Activated CD8-positive, alpha-beta memory T cell treated with anti-CD3 and anti-CD28 coated beads for 48 hours (primary cell): ENCODE measurements at places on chromosomes 3 and 15.

- no peak for DNase-seq
These were observed 19.4 kb upstream of the ACAP2 start for GRCh38 chr3:195462308-195462610.

DNA sequence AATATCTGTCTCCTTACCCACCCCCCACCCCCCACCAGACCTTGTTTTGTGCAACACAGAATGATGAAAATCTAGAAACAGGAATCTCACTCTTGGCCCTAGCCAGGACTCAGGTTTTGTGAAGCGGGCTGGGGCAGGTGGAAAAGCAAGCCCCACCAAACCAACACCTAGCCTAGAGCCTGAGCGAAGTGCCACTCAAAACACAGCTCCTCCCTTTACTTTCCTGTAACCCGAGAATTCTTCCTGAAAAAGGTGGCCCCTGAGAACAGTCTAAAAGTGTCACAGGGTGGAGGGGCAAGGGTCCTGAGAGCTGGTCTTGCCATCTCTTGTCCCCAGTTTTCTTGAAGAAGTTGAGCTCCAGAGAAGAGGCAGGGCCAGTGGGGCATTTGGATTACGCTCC is 17.4 kb upstream of the RPUSD3 start:
- no peak for DNase-seq

GRCh38 chr3:191963182-191963581 is 502.2 kb downstream of the PYDC2 start:
- no peak for DNase-seq

GRCh38 chr3:50336452-50337174 is 4.0 kb downstream of the RASSF1 start:
- DNase-seq, result no peak

DNA sequence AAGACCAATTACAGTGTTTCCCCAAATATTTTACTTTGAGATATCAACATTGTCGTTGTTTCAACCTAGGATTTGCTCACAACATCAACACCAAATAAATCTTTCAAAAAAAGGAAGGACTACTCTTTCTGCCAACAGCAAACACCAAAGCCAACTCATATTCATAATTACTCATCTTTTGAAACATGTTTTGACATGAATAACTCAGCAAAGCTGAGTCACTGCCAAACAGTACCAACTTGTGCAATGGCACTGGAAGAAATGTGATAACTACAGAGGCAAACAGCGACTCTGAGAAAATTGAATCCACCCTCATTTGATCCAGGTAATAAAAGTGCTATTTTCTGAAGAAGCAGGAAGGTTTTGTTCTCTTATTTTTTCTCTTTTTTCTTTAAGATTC is 67.2 kb downstream of the PEX5L start:
- no peak for DNase-seq

- DNase-seq, result no peak
These were observed 155.2 kb downstream of the FAM43A start for GRCh38 chr3:194840661-194841514.

- DNase-seq, result no peak
These were observed 10.5 kb downstream of the LTF start for GRCh38 chr3:46454209-46454595.

GRCh38 chr3:62057339-62058047 is 315.9 kb downstream of the FEZF2 start:
- no peak for DNase-seq

DNA sequence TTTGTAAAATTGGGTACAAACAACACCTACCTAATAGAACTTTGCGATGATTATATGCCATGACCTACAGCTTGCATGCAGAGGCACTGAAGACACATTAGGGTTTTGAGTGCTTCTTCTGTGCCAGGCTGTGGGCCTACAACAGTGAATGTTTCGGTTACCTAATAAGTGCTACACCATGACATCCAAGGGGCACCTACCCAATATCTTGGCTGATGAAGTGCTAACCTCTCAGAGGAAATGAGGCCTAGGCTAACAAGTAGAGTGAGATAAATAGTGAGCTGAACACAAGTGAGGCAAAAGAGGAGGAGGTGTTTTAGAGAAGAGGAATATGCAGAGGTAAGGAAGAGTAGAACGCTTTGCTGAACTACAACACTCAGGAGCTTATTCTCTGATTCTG is 12.2 kb upstream of the RASGRP1 start:
- DNase-seq, result no peak

- DNase-seq, result no peak
These were observed 80.1 kb downstream of the MYO1E start for GRCh38 chr15:59292442-59293151.

DNA sequence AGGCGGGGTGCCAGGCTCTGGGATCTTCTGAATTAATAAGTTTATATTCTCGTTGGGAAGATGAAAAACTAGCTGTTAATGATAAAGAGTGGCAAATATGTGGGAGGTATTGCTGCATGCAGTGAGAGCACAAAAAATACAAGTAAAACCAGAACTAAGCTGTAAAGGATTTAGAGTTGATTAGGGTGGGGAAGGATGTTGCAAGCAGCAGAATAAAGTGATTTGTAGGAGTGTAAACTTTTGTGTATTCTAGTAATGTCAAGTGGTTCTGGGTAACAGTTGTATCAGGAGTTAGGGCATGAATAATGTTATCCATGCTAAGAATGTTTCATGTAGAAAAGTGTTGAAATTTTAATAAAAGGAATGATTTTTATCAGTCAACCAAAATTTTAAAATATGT is 18.1 kb downstream of the CRYBG3 start:
- DNase-seq, result no peak

GRCh38 chr15:22942877-22943276 is 37.3 kb downstream of the CYFIP1 start:
- DNase-seq, result no peak

DNA sequence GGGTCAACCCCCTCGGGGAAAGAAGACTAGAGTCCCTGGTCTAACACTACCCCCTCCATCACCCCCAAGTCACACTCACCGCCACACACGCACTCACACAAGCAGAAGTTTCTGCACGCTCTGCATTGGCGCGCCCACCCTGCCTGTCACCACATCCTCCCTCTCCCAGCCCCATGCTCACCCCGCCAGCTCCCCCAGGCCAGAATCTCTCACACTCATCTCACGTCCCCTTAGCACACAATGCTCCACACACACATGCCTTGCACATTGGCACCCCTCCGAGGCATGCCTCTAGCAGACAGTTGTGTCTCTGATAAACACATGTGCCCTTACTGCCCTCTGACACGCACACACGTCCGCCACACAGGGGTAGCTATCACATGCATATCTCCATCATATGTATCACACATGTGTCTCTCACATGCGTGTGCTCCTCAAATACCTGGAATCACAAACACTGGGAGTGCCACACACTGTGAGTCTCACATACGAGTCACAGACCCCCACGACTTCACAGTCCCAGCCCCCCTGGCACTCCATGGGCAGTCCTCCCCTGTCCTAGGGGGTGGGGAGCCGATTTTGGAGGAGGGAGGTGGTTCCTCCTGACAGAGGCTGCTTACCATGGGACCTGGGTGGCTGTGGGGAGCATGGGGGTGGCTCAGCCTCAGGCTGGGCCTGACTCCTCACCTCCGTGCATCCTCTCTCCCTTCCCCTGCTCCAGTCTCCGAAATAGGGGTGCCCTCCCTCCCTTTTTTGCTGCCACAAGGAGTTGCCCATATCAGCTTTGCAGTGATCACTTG is 898 bp downstream of the FBLN2 start:
- no peak for DNase-seq

DNA sequence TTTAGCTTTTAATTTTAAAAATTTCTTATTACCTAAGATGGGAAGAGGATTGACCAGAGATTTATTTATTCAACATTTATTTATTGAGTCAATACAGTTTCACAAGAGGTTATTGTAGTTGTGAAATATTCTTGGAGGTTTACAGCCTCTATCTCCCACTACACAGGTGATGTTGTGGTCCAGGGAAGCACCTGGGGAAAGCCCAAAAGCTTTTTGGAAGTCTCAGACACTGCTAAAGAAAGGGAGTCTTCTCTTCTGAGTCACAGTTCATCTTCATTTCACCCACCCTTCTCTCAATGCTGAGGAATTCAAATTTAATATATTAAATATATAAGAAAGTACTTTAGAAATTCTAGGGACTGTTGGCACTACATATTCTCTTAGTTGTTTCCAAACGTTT is 41.8 kb downstream of the SERPINI1 start:
- no peak for DNase-seq

GRCh38 chr3:127387556-127388153 is 99.8 kb upstream of the PRR20G start:
- no peak for DNase-seq

DNA sequence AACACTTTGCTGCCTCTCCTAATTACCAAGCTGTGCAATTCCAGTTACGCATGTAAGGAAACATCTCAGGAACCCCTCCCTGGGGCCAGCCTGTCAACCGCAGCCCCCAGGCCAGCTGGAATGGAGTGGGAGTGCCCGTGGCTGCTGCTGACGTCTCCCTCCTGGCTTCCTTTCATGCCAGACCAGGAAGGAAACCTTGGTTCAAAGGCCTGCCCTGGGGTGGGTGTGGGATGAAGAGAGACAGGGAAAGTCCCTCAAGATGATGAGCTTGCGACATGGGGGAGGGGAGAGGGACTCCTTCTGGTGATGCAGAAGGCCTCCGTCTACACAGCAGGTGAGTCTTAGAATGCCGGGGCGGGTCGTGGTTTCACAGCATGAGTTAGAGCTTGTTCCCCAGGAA is 11.4 kb upstream of the CYP11A1 start:
- DNase-seq, result no peak

DNA sequence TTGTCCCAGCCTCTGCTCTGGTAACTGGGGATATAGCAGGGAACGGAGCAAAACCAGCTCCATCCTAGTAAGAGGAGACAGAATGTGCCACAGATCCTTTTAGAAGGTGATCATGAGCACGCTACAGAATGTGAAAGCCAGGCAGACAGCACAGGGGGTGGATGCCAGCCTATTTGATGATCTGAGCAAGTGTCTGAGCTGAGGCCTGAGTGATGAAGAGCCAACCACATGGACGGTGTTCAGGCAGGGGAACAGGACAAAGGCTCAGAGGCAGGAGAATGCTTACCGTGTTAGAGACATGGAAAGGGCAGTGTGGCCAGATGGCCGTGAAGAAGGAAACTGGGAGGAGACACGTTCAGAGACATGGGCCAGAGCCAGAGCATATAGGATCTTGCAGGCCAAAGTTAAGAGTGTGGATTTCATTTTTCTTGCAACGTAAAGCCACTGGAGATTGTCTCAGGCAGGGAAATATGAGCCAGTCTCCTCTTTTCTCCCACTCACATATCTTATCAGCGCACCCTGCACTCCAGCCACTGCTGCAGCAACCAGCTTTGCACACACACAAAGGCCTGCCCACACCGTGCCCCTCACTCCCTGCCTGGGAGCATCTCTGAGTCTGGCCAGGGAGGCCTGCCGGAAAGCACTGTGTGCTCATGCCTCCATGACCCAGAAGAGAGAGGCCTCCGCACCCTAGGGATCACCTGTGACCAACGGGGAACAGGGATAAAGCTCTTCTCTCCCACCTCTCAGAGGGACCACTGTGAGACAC is 20.1 kb downstream of the RAB43 start:
- no peak for DNase-seq

GRCh38 chr3:78906245-78906644 is 861.6 kb downstream of the ROBO1 start:
- no peak for DNase-seq

DNA sequence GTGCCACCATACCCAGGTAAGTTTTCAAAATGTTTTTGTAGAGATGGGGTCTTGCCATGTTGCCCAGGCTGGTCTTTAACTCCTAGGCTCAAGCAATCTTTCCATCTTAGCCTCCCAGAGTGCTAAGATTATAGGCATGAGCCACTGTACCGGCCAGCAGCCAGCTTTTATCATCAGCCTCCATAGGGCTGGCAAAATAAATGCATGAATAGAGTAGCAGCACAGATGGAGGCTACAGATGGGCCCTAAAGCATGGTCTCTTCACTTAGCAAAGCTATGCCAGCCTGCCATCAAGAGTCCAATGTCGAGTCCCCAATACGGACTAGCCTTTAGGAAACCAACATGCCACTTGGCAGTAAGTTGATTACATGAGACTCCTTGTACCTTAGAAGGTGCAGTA is 63.8 kb downstream of the CNTN3 start:
- no peak for DNase-seq

DNA sequence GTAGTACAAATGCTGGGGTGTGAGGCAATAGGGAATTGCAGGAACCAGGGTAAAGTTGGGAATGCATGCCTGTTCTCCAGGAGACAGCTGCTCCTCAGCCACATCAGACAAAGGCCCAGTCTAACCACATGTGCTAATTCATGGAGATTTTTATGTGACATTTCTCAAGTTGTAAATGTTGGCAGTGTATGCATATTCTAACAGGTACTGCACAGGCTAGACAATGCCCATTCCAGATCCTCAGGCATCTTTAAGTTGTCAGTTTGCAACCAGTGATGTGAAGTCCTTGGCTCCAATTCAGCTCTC is 84.9 kb downstream of the EEFSEC start:
- DNase-seq, result no peak
